Activated CD4-positive, CD25-positive, alpha-beta regulatory T cell treated with anti-CD3 and anti-CD28 coated beads, Interleukin-2, amount 50 U/mL, for 24 hours (primary cell): ENCODE measurements at places on chromosomes 13 and 19.
A peak's percentile ranks its signal among the peaks of the same experiment; 100 is the strongest.

DNA sequence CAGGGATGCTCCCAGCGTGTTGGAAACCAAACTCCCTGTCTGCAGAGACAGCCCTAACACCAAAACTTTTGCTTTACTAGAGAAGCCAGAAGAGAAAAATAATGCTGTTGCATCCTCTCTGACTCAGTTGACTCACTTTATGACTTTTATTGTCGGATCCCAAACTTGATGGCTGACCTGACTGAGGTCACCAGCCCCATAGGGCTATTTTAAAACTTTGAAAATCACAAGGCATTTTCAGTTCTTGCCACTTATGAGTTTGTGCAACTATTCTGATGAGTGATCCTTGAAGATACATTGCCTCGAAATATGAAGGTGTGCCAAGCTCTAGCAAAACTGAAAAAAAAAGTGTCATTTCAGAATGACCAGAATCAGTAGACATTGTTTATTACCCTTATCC lies 320.2 kb downstream of the DLEU7 start:
- ATAC-seq = no peak

GRCh38 chr19:33395561-33396550 lies 22.3 kb downstream of the CEBPG start:
- no peak for ATAC-seq

DNA sequence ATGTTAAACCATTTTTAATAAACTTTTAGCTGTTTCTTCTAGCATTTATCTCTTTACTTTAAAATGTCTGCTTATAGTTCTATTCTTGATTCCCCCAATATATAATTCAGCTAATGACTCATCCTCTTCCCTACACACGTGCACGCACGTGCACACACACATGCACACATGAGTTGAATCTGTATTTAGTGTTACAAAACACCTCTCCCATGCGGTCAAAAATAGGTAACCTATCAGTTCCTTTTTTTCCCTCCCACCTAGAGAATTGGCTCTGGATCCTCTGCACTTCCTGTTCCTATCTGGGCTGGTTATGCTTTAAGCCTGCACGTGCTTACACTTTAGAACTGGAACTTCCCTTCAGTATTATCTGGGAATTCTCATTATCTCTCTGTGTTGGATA lies 144.1 kb downstream of the PAN3 start:
- no peak for ATAC-seq

GRCh38 chr13:76148374-76148773 lies 512.2 kb downstream of the LMO7 start:
- no peak for ATAC-seq

DNA sequence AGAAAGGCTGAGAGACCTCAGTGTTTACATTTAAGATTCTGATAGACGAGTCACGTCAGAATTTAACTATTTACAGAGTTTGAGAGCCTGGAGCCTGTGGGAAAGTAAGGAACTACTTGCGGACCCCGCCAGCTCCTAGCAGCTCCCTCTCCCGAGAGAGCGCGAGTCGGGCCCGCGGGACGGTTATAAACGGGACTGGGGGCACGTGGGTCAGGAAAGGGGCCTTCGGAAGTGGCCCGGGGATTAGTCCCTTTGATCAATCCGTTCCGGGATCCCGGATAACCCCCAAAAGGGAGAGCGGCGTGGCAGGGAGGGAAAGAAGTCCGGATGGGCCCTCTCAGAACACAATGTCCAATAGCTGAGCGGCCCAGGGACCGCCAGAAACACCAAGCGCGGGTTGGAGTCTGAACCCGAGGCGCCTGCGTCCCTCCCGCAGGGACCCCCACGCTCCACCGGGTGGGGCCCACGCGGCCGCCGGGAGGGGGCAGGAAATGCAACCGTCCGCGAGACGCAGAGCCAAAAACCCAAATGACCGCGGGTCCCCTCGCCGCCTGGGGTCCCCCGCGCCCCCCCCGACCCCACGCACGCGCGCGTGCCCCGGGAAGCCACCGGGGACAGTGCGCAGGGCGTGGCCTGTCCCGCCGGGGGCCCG lies 3.6 kb downstream of the ZIC5 start:
- no peak for ATAC-seq

DNA sequence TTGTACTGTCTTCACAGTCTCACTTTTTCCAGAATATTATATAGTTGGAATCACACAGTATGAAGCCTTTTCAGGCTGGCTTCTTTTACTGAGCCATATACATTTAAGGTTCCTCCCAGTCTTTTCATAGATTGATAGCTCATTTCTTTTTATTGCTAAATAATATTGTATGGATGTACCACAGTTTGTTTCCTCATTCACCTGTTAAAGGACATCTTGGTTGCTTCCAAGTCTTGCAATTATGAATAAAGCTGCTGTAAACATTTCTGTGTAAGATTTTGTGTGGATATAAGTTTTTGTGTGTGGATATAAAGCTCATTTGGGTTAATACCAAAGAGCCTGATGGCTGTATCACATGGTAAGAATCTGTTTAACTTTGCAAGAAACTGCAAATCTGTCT lies 24.5 kb upstream of the CYP2A7 start:
- ATAC-seq = no peak

DNA sequence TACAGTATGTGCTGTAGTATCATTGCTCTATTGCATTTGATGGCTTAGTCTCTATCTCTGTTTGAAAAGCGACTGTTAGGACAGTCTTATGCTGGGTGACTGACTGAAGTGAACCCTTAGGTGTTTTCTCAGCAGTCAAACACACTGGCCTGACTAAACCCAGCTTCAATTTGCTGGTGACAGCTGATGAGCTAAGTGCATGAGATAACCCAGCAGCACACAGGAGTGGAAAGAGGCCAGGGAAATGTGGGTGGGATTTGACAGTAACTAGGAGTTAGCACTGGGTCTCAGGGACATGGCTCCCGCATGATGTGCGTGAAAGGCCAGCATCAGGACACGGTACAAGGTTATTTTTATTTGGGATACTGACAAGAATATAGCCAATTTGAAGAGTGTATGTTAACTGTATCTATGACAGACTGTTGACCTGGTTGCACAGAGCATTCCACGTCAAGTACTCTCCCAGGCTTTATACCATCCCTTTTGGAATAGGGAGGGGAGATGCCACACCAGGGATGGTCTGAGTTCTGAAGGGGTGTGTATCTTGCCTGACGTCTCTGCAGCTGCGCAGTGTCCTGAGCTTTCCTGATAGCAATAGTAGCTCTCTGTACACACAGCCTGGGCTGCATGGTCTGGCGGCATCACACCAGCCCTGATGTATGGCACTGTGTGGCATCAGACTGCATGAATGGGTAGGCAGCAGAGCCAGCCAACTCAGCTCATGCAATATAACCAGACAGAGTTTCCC lies 144.8 kb downstream of the FLT1 start:
- no peak for ATAC-seq

DNA sequence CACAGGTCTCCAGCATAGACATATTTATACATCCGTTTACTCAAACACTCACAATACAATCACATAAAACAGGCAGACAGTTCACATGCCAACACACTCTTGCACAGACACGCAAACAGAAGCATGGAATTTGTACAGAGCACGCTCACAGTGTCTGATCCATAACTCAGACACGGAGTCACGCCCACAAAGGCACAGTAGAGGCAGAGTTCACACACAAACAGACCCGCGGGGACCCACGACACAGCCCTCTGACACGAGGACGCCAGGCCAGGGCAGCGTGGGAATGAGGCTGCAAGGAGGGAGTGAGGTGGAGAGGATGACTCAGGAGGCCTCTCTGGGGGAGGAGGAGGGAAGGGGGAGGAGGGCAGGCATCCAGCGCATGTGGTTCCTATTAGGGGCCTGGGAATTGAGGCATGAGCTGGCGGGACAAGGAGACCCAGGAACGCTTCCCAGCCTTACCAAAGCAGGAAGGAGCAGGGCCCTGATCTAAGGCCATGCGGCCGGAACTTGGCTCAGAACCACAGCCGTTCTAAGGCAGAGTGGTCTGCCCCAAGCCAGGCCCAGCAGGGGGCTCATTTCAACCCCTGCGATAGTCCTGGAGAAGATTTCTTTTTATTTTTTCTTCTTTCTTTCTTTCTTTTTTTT lies 9.1 kb upstream of the OLFM2 start:
- ATAC-seq = no peak

GRCh38 chr13:46267166-46267565 lies 55.4 kb downstream of the LRRC63 start:
- ATAC-seq = no peak

DNA sequence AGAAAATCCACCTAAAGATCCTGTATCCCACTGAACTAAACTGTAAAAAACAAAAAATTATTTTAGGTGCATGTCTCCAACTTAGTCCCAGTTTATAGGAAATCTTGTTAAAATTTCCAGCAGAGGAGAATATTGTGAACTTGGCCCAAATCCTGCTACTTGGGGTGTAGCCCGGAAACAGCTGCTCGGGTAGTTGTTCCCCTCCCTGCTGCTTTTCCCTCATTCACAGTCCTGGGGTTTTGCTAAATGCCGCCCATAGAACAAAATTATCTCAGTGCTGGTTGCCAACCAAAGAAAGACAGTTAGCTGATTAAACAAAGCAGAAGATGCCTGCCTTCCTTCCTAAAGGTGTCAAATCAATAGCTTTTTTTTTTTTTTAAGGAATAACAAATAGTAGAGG lies 330.5 kb upstream of the KLF12 start:
- no peak for ATAC-seq

DNA sequence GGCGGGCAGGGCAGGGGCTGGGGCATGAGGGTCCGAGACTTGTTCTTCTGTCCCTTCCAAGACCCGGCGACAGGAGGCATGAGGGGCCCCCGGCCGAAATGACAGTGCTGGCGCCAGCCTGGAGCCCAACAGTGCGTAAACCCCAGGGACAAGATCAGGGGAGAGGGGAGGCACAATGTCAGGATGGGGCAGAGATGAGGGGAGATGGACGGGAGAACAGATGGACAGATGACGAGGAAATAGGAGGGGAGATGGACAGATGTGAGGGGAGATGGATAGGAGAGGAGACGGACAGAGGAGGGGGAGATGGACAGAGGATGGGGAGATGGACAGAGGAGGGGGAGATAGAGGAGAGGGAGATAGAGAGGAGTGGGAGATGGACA lies 518 bp downstream of the FLT3LG start:
- no peak for ATAC-seq

DNA sequence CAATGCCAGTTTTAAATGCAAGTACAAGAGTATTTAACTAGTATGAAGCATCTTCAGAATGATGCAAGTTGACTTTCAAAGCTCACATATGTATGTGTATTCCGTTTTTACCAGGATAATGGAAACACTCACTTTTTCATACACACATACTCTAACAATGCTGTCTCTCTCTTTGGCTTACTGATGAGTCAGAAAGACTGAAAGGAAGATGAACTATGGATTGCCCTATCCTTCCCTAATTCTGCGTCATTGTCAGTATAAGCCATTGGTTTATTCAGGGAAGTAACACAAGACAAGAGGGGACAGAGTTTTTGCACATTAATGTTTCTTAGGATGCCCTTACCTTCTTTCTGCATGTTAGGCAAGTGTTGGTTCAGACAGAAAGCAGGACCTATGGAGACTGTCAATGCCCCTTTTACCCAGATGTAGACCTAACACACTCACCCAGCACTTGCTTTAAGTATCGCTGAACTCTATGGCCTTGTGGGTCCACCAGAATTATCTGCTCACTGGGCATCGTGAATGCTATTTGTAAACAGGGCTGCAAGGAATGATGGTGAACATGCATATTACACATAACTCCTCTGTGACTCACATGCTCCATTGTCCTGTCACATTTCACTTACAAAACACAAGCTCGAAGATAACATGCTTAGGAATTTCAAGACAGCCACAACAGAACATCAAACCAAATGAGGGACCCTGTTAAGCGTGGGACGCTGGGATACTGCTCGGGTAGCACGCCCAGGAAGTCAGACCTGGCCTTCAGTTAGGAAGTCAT lies 10.0 kb upstream of the OXGR1 start:
- ATAC-seq = no peak

DNA sequence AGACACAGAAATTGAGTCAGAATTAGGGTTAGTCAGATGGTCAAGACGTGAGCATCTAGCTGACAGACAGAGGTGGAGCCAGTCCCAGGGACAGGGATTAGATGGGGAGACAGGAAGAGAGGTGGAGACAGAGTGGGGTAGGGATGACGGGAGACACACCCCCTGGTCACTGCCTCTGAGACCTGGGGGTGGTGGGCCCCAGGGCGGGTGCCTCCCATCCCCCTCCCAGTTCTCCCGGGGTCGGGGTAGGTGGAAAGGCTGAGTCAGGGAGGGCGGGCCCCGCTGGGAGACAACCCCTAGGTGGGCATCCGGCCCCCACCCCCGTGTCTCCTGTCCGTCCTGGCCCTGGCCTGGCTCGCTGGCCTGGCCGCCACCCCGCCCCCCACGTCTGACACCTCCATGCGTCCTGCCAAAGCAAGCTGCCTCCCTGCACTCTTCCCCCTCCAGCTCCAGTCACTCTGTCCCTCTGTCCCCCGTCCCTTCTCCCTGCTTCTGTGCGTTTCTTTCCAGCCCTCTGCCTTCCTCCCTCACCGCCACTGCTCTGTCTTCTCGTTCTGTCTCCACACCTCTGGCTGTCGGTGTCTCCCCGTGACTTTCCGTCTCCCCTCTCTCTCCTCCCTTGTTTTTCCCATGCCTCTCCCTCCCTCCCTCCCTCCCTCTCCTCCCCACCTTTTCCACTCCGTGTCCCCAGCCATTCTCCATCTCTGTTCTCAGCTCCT lies 15.1 kb downstream of the CCDC97 start:
- ATAC-seq = no peak

DNA sequence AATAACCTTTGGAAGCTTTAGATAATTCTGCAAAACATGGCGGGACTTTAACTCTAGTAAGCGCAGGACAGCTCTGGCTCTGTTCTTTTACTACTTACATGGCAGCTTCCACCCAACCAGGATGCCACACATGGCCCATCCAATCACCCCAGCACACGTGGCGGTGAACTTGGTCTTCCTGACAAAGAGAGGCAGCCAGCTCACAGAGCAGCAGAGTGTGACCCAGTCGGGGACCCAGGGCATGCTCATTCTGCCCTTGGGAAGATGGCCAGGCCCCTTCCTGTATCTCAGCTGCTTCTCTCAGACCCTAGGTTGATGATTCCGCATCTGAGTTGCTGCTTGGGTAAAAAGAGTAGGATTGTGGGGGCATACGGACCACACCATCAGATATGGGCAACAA lies 172.1 kb downstream of the USP12 start:
- no peak for ATAC-seq

DNA sequence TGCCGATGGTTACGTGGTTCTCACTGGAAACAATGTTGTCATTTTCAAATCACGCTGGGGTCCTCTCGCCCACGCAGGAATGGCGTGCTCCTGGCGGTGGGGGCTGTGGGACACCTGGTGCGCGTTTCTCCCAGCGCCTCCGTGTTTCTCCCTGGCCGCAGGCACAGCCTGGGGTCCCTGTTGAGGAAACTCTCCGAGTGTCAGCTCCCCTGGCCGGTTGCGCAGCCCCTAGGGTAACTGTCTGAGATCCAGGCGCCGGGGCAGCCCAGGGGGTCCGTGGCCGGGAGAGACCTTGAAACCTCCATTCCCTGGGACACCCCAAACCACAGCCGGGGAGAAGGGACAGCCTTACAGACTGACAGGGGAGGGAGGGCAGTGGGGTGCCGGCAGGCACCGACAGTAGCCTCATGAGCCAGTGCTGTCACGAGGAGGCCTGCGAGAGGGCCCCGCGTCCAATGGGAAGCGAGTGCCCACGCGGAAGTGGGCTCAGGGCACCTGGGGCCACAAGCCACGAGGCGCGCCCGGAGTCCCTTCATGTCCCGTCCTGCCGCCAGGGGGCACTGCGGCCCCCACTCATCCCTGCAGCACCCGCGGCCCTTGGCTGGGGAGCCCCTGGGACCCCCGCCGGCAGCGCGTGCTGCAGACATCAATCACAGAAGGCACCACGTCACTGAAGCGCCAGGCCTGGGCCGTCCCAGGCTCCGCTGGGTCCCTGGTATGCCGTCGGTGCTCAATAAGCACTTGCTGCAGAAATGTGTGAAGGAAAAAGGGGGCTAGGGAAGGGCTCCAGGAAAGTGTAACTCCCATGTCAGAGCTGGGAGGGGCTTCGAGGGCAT lies 9.5 kb downstream of the ADAMTSL5 start:
- ATAC-seq = peak; percentile 32
